GM04504 (cell line): ENCODE measurements at places on chromosomes 12 and 14.

DNA sequence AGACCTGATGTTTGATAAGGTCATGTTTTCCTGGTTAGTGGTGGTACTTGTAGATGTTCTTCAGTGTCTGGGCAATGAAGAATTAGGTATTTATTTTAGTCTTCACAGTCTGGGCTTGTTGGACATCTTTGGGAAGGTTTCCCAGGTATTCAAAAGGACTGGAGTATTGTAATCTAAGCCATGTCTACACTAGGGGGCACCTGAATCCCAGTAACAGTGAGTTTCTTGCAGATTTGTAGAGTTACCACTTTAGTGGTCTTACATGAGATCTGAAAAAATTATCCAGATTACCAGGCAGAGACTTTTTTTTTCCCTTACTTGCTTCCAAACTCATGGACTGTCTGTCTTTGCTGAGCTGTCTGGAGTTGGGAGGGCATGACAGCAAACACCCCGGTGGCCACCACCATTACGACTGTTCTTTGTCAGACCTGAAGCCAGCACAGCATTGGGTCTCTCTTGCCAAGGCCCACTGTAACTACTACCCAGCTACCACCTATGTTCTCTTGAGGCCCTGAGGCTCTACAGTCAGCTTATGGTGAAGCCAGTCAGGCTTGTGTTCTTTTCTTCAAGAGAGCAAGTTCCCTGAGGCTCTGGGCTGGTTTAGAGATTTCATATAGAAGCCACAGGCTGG, 820.7 kb upstream of the FBXO33 start:
- DNase-seq: no peak

GRCh38 chr12:116249938-116250337, 27.6 kb downstream of the MED13L start:
- DNase-seq: no peak

GRCh38 chr14:91575469-91576208, 65.5 kb upstream of the PPP4R3A start:
- DNase-seq: no peak

DNA sequence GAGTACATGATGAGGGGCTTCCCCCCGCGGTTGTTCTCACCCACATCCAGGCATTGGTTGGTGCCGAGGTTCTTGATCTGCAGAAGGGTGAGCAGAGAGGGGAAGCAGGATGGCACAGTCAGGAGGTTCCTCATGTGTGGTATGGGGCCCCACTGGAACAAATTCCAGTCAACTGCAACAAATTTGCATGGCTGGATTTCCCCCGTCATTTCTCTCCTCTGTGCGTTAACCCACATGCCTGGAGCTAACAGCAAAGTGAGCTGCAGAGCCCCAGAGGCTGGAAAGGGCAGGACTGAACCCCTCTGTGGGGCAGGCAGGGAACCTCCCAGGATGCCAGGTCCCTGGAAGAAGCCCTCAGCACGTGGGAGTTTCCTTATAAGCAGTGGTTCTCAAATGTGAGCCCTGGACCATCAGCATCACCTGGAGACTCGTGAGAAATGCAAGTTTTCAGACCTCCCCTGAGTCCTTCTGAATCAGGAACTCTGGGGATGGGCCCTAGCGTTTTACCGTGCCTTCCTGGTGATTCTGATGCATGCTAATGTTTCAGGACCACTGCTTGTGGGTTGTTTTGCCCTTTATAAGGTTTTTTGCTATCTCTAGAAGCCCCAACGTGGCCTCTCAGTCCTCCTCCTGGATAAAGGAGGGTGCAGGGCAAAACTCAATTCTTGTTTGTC, 11.0 kb upstream of the CELA1 start:
- no peak for DNase-seq

- no peak for DNase-seq
Measured at GRCh38 chr14:50528000-50528399, 4.4 kb downstream of the MAP4K5 start.

- no peak for DNase-seq
Measured at GRCh38 chr12:130577351-130577750, 138.7 kb downstream of the RIMBP2 start.

GRCh38 chr12:66467932-66468331, 165.6 kb downstream of the HELB start:
- no peak for DNase-seq

- DNase-seq: no peak
Measured at GRCh38 chr14:72024504-72024903, 92.3 kb downstream of the RGS6 start.
